T-helper 1 cell (primary cell): ENCODE measurements at places on chromosomes 1 and 21.

- DNase-seq = no peak
These were observed 93.7 kb upstream of the ETS2 start for GRCh38 chr21:38712071-38712470.

DNA sequence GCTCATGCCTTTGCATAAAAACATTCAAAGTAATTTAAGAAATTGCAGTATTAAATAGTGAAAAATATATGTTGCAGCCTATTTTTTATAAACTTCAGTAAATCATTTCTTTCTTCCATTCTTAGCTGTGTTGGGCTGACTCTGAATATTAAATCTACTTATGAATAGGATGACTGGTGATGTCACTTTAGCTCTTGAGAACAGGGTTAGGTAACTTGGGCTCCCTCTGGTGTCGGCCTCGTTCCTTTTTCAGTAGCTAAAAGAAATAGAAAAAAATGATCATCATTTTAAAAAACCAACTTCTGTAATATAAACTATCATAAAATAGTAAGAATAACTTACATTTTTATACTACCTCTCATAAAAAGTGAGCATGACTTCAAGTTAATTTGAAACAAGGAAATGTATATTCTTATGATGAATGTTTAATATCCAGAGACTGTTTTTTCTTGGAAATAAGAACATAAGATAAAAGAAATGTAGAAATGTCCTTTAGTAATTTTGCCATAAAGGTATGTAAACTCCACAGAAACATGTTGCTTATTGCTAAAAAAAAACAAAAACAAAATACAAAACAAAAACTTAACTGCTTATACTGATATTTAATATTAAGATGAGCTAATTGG, 26.8 kb upstream of the NCAM2 start:
- DNase-seq = no peak

DNA sequence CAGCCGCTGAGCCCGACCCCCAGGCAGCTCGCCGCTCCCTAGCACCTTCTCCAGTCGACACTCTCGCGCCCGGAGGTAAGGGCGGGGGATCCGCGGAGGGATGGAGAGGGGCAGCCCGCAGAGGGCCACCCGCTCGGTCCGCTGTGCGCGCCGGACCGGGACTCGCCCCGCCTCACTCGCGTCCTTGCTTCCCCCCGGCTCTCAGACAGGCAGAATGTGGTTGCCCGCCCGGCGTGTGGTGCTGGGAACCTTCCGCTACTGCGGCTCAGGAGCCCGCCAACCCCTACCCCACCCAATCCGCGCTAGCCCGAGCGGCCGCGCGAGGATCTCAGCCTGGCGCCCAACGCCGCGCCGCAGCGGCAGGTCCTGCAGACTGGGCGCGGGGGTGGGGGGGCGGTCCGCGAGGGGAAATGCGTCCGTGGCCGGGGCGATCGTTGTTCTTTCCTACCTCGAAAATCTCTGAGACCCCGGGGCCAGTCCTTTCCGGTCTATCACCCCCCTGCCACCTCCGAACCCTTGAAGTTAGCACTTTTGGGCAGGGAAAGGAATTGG, 404 bp downstream of the LRRC8C start:
- peak; percentile 58 for DNase-seq

GRCh38 chr1:17097787-17098186, 21.5 kb downstream of the PADI2 start:
- no peak for DNase-seq

DNA sequence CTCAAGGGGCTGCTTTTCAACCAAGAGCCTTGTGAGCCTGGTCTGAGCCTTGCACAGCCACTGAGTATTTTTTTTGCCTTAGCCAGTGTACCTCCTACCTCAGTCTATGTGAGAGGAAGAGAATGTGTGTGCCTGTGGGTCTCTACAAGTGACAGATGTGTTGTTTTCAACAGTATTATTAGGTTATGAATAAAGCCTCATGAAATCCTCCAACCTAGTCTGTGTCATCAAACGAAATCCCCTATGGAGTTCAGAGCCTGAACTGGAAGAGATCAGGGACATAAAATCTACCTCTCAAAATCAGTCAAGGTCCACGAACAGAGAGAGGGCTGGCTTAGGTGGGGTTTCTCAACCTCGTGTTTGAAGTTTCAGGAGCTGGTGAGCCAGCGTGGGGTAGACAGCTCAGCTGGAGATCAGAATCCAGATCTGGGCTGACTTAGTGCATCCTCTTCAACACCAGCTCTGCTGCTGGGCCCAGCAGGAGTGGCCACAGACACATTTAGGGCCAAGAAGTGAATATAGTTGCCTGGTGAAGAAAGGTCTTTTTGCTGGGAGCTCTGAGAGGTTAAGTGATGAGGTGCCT, 8.2 kb downstream of the XKR8 start:
- no peak for DNase-seq

GRCh38 chr1:53944469-53945182, 873 bp downstream of the IFT25 start:
- DNase-seq = no peak

- no peak for DNase-seq
These were observed 32.8 kb upstream of the PKP1 start for GRCh38 chr1:201250326-201251011.

DNA sequence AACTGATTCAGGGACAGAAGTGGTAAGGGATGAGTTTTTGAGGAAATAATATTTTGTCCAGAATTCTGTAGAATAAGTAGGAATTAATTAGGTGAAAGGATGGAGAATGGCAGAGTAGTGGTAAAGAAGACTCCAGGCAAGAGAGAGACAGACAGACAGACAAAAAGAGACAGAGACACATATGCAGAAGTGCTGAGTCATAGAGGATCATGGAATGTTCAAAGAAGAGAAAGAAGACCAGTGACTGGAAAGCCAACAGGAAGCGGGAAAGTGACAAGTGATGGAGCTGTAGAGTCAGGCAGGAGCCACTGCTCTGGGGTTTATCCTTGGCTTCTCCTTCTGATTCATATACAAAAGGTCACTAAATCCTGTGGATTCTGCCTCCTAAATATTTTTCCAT, 85.9 kb downstream of the UROD start:
- no peak for DNase-seq

DNA sequence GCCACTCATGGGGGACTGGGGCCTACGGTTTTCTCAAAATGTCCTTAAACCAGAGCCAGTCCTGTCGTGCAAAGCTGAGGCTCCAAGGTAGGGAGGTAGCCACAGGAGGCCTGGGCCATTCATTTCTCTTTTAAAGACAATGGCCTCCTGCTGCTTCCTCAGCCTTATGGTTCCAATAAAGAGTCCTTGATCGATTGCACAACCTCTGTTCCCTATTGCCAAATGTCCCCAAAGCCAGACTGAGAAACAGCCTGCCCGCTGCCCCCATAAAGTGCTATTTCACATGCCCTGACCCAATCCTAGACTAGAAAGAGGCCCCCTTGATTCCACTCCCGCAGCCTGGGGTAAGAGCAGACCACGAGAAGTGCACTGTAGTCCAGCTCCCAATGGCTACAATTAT, 166.7 kb downstream of the CLIC6 start:
- no peak for DNase-seq

- DNase-seq = no peak
These were observed 29.0 kb upstream of the ARID1A start for GRCh38 chr1:26666855-26667254.

GRCh38 chr1:180851995-180852887, 60.5 kb upstream of the KIAA1614 start:
- DNase-seq = no peak

- DNase-seq = peak; percentile 56
These were observed 12.8 kb downstream of the DYNLT5 start for GRCh38 chr1:66764994-66765578.
